Activated CD4-positive, alpha-beta T cell treated with anti-CD3 and anti-CD28 coated beads, Interleukin-2, amount 10 ng/mL, durations not matched to agents 7 days and 5 days (primary cell): ENCODE measurements at places on chromosomes 16 and 17. TPM values are rescaled to one million over a fixed set of nuclear protein-coding genes. Genes with fewer than 3 reads are reported as not detected.

The CACNG1 gene
- not detected for total RNA-seq

The KRTAP2-2 gene
- total RNA-seq: not detected

The SPATA22 gene
- 0.81 TPM for total RNA-seq

The ABAT gene
- total RNA-seq: 5.4 TPM

The CDH16 gene
- total RNA-seq: not detected

The CRYM gene
- not detected for total RNA-seq

DNA sequence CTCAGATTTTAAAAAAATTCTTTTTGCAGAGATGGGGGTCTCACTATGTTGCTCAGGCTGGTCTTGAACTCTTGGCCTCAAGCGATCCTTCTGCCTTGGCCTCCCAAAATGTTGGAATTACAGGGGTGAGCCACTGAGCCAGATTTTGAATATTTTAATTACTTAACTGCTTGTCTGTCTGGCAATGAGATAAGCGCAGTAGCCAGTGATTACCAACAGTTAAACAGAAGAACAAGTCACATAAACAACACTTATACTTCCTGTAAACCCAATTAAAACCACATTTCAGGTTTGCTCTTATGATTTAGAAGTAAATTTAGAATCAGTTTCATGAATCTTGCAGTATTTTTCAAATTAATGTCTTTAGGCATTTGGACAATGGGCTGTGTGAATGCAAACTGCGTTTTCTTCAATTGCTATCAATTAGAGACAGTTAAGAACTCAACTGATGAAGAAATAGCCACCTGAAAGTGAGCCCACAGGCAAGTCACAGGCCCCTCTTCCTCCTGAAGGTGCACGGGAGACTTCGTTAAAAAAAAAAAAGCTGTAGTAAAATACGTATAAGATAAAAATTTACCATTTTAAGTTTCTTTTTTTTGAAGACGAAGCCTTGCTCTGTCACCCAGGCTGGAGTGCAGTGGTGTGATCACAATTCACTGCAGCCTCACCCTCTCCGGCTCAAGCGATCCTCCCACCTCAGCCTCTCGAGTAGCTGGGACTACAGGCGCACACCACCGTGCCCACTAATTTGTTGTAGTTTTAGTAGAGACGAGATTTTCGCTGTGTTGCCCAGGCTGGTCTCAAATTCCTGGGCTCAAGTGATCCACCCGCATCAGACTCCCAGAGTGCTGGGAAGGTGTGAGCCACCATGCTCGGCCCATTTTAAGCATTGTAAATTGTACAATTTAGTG, 73.0 kb downstream of the PITPNC1 start:
- H3K27ac ChIP-seq: peak overlapping the region; percentile 97
- peak overlapping the region; percentile 47 for H3K4me3 ChIP-seq
- no peaks in the 10 kb centered on the region for H3K27me3 ChIP-seq
- H3K4me1 ChIP-seq: peaks cover 87% of the 10 kb centered on the region
- DNase-seq: no peak

DNA sequence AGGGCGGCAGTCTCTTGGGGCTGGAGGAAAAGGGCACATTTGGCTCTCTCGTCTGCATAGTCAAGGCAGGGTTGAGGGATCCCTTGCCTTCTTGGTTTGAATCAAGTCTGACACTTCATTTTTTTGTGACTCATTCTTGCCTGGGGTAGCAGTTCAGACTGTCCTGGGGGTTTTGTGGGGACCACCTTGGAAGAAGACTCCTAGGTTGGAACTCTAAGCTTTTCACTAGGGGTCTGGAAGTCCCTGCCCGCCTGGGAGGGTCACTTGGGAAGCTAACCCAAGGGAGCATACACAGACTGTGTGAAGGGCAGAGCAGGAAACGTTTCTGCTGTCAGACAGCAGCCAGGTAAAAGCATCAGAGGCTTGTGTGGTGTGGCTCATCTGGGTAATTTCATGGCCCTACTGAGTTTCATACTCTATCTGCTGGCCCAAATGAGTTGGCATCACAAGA, 11.3 kb downstream of the YPEL2 start:
- H3K4me1 ChIP-seq: peaks cover 30% of the 10 kb centered on the region
- H3K36me3 ChIP-seq: no peaks in the 10 kb centered on the region
- H3K27ac ChIP-seq: peak overlapping the region; percentile 76
- DNase-seq: peak; percentile 18
- no peak overlapping the region for H3K4me3 ChIP-seq
- H3K27me3 ChIP-seq: no peaks in the 10 kb centered on the region

GRCh38 chr17:40678902-40679522, 14.0 kb upstream of the KRT222 start:
- peaks cover 4% of the 10 kb centered on the region for H3K4me1 ChIP-seq
- H3K4me3 ChIP-seq: no peak overlapping the region
- peaks cover 65% of the 10 kb centered on the region for H3K27me3 ChIP-seq
- no peak for DNase-seq
- no peaks in the 10 kb centered on the region for H3K36me3 ChIP-seq

DNA sequence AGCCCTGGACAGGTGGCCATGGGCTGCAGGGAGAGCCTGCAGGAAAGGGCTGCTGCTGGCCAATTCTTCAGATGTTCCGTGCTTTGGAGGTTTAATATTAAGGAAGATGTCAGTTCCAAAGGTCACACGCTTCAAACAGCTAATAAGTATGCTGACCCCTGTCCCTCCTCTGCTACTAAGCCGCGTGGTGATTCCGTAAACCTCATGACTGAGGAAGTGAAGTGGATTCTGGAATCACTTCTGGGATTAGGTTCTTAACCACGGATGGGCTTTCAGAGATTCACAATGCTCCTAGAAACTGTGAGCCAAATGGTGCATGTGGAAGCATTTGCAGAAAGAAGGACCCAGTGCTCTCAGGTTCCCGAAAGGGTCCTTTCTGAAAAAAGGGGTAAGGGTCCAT, 28.5 kb upstream of the ERN1 start:
- DNase-seq: no peak
- H3K36me3 ChIP-seq: peaks cover 3% of the 10 kb centered on the region
- no peaks in the 10 kb centered on the region for H3K27me3 ChIP-seq

DNA sequence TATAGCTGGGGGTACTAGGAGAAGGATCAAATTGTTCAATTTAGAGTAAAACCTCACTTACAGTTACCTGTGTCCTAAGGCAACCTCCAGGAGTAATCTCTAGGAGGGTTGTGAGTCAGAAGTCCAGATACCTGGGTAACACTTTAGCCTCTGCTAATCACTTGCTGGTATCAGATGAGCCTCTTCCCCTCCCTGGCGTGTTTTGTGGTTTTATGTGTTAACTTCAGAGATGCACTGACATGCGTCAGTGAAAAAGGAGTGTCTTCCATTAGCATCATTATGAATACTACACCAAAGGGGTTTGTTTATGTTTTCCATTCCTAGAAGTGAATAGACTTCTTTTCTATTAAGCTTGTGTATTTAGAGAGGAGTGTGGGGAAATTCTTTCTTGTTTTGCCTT, 208.2 kb downstream of the FTO start:
- no peaks in the 10 kb centered on the region for H3K4me1 ChIP-seq
- no peak overlapping the region for H3K4me3 ChIP-seq
- H3K27me3 ChIP-seq: no peaks in the 10 kb centered on the region
- no peak overlapping the region for H3K27ac ChIP-seq
- H3K36me3 ChIP-seq: peaks cover 2% of the 10 kb centered on the region
- peak; percentile 30 for DNase-seq

GRCh38 chr16:83913245-83913633, 14.3 kb downstream of the MLYCD start:
- H3K4me1 ChIP-seq: no peaks in the 10 kb centered on the region
- H3K4me3 ChIP-seq: no peak overlapping the region
- no peak for DNase-seq
- H3K27ac ChIP-seq: no peak overlapping the region
- H3K27me3 ChIP-seq: no peaks in the 10 kb centered on the region

DNA sequence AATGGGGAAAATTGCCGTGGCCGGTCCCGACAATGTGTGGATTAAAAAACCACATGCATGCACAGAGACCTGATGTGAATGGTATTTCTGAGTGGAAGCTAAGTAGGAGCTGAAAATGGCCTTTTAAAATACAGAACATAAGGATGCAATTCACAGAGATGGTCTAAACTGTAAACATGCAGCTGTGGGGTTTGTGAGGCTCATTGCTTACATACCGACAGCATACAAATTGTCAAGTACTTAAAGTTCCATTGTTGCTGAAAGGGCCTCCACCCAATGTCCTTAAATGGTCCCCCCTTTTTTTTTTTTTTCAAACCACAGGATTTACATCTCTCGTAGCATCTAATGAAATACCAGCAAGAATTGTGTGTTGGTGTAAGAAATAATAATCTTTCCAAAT, 523.2 kb downstream of the MAF start:
- DNase-seq: no peak
- peaks cover 4% of the 10 kb centered on the region for H3K27me3 ChIP-seq
- no peak overlapping the region for H3K4me3 ChIP-seq
- H3K4me1 ChIP-seq: peaks cover 47% of the 10 kb centered on the region
- no peak overlapping the region for H3K27ac ChIP-seq

DNA sequence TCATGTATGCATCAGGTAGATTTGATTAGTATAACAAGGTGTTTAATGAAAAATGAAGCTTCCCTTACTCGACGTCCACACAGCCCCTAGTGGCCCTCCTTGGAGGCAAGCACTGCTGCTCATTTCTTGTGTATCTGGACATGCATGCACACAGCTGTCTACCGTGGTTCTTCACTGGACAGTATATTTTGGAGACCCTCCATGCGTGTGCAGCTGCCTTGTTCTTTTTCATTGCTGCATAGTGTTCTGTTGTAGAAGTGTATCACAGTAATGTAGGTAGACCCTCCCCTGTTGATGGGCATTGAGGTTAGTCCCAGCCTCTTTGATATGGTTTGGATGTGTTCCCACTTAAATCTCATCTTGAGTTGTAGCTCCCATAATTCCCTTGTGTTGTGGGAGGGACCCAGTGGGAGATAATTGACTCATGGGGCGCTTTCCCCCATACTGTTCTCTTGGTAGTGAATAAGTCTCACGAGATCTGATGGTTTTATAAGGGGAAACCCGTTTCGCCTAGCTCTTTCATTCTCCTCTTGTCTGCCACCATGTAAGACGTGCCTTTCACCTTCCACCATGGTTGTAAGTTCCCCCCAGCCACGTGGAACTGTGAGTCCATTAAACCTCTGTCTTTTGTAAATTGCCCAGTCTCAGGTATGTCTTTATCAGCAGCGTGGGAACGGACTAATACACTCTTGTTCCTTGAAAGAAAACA, 6.3 kb downstream of the CMIP start:
- peak overlapping the region; percentile 73 for H3K27ac ChIP-seq
- no peaks in the 10 kb centered on the region for H3K27me3 ChIP-seq
- no peak overlapping the region for H3K4me3 ChIP-seq
- peaks cover 28% of the 10 kb centered on the region for H3K36me3 ChIP-seq

GRCh38 chr16:66899945-66900710, 18.6 kb downstream of the CDH16 start:
- no peaks in the 10 kb centered on the region for H3K36me3 ChIP-seq
- no peak for DNase-seq
- H3K4me1 ChIP-seq: peaks cover 5% of the 10 kb centered on the region
- no peaks in the 10 kb centered on the region for H3K27me3 ChIP-seq
